NB4 (cell line): ENCODE measurements at places on chromosomes 6 and 20.

GRCh38 chr6:156231026-156231765 is 546.0 kb upstream of the ARID1B start:
- no peak for DNase-seq

GRCh38 chr6:86961455-86962200 is 24.3 kb downstream of the HTR1E start:
- DNase-seq = no peak

GRCh38 chr20:40638414-40638813 is 50.6 kb downstream of the MAFB start:
- no peak for DNase-seq

DNA sequence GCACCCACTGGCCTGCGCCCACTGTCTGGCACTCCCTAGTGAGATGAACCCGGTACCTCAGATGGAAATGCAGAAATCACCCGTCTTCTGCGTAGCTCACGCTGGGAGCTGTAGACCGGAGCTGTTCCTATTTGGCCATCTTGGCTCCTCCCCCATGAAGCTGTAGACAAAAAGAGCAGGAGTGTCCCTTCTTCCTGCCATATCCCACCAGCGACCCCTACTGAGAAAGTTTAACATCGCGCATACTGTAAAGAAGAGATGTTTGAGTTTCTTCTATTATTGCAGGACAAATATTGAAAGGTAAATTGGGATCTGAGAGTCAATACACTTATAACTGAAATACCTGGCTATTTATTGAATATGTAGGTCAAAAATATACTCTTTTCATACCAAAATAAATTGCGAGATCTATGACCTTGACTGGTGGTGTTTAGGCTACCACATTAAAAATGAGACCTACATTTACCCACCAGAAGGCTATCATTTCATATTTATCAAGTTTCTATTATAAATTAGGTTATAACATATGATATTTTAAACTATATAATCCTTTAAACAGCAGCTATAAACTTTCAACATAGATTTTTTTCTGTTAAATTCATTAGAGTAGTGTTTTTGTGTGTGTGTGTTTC is 586.3 kb downstream of the HTR1B start:
- DNase-seq = peak; percentile 43

GRCh38 chr20:58633161-58634053 is 17.7 kb upstream of the STX16 start:
- no peak for DNase-seq

DNA sequence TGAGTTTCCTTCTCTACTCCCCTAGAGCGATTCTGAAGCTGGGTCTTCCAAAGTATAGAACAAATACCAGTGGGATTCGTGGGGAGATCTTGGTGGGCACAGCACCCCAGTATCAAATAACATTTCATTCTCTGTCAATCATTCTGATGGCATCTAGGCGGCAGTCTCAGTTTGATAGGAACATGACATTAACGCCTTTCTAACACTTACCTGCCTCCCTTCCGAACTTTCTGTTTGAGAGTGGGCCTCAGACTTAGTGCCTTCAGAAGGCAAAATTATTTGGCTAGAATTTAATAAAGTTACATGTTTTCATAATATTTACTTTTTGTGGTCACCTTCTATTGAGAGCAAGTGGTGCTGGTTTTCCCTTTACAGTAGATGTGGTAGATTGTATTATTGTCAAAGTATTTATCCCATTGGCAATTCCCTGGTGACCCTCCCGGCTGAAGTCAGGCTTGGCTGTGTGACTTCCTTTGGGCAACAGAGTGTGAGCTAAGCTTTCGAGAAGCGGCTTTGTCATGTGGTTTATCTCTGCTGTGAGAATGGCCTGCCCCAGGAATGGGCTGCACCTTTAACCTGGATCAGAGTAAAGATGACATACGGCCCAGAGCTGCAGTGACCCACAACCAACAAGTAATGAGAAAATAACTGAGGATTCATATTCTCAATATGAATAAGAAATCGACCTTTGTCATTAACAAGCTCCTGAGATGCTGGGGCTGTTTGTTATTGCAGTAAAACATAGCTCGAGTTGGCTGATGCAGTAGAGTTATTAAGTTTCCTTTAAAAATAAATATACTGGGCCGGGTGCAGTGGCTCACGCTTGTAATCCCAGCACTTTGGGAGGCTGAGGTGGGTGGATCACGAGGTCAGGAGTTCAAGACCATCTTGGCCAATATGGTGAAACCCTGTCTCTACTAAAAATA is 45.2 kb upstream of the PTPN1 start:
- no peak for DNase-seq

GRCh38 chr6:150456466-150456865 is 87.7 kb downstream of the IYD start:
- no peak for DNase-seq
